ENCODE measurements at places on chromosomes 5 and 9.

DNA sequence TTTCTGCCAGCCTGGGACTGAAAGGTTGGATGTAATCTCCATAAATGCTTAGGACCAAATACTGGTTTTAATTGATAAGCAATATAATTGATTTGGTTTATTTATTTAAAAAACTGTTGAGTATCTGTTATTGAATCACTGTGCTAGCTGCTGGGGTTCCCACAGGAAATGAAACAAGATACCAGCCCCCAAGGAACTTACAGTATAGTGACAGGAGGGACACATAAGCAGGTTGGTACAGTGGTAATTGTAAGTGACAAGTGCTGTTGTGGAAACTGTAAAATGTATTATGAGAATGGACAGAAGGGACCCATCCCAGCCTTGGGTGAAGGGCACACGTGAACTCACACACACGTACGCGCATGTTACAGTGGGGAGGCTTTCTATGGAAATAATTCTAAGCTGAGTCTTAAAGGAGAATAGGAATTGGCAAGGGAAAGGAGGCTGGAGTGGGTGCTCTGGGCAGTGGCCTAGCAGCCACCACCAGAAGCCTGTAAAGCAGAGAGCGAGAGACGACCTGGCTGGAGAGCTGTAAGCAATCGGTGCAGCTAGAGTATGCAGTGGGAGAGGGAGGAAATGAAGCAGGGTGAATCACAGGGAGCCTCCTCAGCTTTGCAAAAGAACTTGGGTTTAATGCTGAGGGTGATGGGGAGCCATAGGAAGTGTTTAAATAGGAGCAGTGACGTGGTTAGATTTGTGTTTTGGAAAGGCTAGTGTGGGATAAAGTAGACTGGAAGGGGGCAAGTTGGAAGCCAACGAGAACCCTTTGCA lies 39.3 kb downstream of the GLRA1 start:
- DNase-seq: no peak

- DNase-seq: no peak
Observed at GRCh38 chr9:1210954-1211353, 160.8 kb downstream of the DMRT2 start.

DNA sequence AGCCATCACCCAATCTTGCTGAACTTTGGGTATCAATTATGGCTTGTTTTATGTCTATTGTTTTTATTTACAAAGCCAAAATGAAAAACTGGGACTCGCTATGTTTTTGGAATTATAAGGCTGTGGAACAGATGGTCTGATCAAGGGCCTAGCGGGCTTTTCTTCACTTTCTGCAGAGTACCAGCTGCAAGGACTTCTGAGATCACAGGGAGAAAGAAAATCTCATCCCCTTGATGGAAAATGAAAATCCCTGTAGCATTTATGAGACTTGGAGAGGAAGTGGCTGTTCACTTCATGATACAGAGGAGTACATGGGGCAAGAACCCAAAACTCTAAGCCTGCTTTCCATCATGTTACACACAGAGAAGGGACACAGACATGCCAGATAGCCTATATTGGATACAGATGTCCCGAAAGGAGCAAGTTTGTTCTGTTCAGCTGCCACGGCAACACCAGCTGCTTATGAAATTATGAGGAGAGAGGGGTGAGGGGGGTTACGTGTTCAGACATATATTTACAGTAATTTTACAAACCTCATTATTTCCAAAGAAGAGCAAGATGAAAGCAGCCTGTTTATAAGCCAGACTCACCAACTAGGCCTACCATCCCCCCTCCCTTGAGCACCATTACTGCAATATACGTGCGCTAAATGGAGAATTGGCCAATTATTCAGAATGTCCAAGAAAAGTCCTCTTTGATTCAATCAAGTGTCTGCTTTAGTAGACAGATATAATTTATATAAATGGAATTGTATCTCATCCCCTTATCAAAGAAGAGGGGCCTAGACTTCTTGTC lies 220.0 kb downstream of the MARCHF11 start:
- no peak for DNase-seq

DNA sequence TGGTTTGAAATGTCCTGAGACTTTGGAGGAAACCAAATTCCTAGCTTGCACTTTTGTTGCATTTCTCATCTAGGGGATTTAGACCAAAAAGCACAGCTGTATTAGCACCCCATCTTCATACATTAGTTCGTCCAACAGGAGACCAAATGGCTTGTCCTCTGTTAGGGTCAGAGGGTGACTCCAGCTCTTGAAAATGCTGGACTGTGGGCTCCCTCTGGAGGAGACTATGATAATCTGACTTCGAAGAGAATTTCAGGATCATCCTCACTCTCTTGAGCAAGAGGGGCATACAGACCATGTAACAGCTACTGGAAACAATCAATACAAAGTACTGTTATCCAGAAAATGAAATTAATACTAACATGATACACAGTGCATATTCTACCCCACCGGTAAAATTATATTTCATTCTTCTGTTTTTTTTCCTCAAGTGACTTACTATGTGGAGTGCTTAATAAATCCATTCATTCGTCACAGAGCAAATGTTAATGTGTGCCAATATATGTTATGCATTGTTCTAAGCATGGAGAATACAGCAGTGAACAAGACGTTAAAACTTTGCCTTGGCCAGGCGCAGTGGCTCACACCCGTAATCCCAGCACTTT lies 63.7 kb upstream of the PPP2CA start:
- DNase-seq: peak; percentile 58

DNA sequence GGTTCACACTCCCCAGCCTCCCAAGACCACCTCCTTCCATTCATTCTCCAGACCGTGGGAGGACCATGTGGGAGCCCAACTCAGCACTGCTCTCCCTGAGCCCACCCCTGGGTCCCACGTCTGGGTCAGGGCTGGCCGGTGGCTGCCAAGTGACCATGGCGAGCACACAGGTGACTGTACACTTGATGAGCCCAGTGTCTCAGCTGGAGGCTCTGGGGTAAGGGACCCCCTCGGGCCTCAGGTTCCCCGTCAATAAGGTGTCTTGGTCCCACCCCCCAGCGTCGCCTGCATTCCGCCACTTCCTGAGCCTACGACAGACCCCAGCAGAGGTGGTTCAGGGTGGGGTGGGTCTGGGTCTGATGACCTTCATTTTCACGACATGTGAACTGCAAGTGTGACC lies 38.8 kb downstream of the HK3 start:
- no peak for DNase-seq

DNA sequence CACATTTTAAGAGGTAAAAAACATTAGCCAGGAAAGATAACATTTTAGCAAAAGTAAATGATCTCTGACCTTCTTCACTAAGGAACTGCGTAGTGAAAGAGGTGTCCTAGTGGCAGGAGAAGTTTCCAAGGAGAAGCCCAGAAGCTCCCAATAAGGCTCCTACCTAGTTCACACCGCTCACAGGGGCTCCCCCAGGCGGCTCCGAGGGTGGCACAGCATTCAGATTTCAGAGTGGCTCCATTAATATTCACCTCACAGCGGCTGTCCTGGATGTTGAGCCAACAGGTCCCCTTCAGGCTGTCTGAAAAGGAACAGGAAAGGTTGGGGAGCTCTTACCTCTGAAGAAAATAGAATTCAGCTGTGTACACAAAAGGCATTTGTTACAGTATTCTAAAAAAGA lies 187.3 kb downstream of the FBN2 start:
- DNase-seq: no peak

DNA sequence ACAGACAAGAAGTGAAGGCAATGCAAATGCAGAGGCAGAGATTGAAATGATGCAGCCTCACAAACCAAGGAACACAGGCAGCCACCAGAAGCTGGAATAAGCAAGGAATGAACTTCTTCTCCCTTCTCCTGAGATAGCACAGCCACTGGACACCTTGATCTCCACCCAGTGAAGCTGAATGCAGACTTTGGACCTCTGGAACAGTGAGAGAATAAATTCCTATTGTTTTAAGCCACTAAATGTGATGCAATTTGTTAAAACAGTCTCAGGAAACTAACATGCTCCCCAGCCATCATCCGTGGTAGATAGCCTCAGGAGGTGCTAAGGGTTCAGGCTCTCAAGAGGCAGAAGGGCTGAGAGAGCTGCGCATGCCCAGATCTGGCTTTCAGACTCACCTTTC lies 512.2 kb upstream of the ZNF608 start:
- no peak for DNase-seq

GRCh38 chr9:122186777-122187470 lies 27.2 kb downstream of the MORN5 start:
- DNase-seq: no peak

DNA sequence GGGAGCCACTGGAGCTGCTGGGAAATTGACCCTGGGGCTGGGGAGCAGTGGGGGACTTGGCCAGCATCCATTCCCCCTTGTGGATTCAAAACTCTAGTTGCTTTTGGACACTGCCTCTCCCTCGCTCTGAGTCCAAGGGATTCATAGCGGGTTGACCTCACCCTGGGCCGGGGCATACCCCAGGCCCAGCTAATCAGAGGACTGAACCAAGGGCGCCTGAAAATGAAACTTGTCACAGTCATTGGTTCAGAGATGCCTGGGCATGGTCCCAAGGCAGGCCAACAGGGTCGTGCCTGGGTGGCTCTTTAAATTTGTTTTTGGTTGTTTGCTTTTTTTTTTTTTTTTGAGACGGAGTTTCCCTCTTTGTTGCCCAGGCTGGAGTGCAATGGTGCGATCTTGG lies 22.6 kb downstream of the STK10 start:
- no peak for DNase-seq

DNA sequence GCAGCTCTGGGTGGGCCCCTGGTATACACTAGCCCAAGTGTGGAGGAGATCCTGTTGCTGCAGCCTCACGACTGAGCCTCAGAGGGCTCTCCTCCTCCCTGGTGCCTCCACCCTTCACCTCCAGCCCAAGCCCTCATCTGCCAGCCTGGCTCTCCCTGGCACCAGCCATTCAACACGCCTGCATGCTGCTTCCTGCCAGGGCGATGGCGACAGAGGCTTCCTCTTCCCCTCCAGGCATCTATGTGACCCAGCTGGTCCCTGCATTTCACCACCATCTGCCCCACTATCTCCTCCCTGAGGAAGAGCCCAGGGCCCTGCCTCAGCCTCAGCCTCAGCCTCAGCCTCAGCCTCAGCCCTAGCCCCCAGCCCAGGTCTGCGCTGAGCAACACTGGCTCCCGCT lies 54.8 kb upstream of the ANGPTL2 start:
- no peak for DNase-seq

DNA sequence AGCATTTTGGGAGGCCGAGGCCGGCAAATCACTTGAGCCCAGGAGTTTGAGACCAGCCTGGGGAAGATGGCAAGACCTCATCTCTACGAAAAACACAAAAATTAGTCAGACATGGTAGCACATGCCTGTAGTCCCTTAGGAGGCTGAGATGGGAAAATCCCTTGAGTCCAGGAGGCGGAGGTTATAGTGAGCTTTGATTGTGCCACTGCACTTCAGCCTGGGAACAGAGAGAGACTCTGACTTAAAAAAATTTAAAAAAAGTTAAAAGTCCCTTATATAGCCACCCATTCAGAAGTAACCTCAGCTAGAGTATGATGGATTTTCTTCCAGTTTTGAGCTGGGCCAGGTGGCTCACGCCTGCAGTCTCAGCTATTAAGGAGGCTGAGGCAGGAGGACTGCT lies 72.4 kb downstream of the UGCG start:
- DNase-seq: no peak

GRCh38 chr5:469752-470483 lies 26.9 kb downstream of the EXOC3 start:
- DNase-seq: no peak

DNA sequence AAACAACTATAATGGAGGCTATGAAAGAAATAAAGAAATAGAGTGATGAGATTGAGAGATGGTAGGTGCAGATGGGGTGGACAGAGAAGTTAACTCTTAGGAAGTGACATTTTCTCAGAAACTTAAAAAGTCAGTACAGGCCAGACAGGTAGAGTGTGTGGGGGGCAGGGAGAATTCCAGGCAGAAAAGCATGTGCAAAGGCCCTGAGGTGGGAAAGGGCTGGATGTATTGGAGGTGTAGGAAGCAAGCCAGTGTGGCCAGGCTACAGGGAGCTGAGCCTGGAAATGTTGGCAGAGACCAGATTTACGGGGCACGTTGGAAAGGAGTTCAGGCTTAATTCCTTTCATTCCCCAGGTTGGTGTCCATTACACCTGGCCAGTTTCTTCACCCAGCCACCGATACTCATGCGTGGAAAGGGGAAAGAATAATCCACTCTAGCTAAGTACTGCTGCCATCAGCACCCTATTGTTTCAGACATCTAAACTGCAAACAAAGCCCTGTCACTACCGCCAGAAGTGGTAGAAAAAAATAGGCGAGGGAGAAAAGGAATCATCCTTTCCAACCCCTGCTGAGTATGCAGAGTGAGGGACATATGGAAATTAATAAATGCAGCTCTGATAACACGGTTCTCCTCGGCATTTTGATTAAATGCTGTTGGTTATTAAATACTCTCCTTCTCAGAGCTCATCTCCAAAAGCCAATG lies 116.8 kb upstream of the GPR151 start:
- DNase-seq: no peak

DNA sequence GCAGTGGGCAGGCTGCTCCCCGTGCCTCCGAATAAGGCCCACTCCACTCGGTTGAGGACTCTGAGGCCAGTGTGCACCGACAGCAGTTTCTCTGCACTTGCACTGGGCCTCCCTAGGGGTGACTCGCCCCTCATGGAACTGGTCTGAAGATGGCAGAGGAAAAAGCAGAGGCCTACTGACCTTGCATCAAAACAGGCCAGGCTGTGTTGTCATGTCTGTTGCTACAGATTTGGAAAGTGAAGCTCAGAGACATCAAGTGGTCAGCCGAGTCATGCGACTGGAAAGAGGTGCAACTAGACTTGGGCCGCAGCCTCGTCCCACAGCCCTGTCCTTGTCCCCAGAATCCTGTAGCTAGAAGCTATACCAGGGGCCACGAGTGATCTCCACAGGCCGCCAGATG lies 78.3 kb downstream of the DCP2 start:
- DNase-seq: no peak

- DNase-seq: peak; percentile 71
Observed at GRCh38 chr5:98483301-98483685, 290.2 kb upstream of the RGMB start.

DNA sequence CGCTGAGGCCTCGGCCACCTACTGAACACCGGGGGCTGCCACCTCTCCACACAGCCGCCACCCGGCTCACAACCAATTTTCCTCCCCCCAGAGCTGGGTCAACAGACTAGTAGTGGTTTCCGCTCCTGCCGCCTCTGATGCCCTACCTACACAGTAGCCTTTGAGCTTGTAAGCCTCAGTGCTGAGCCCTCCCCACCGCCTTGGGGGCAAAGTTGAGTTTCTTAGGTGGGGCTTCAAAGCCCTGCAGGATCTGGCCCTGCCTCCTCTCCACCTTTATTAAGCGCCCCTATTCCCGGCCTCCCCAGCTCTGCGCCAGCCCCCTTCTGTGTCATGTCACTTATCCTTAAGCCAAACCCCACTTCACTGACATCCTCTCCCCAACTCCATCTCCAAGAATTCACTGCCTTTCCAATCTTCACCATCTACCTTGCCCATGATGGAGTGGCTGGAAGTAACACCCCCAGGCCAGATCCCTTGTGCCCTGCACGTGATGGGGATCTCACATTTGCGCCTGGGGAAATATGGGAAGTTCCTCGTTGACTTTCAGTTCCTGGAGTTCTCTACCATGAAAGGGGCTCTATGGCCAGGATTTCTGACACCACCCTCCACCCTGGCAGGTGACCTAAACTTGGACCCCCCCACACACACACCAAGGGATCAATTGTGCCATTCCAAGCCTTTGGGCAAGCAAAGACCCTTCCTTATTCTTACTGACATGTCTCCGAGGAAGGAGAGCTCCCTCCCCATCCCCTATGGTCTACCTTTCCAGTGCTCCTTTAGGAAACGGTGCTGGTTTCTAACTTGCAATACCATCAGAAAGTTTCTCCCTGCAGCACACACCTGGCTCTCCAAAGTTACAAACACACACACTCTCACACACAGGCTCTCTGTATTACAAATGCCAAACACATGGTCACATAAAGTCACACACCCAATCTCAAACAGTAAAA lies 2.7 kb upstream of the CNTFR start:
- no peak for DNase-seq

- no peak for DNase-seq
Observed at GRCh38 chr5:172530406-172530805, 76.1 kb upstream of the SH3PXD2B start.
